ENCODE measurements at places on chromosomes 7 and 10.

DNA sequence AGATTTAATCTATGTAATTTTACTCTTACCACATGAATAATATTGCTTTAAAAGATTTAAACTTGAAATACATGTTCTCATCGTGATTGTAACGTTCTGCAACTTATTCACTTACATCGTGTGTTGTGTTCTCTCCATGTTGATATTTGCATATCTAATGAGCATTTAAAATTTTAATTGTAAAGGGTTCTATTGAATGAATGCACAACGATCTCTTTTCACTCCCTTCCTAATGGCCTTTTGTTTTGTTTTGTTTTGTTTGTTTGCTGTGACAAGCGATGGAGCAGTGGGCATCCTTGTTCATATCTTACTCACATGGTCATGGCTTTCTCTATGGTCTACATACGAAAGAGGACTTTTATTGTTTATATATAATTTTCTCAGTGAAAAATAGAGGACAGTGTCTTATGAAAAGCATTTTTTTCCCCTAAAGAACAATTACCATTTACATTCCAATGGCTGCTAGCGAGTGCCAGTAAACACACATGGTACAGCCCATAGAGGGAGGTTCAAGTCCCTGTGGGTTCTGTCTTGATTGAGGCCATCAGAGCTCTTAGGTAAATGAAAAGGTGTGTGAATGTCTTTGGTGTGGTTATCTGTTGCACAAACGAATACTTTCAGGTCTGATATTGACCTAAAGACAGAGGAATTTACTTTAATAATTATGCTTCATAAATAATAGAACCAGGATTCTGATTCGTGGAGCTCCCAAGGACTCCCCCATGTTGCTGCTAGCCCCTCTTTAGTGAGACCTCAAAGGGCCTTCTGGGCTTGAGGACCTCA is 32.4 kb downstream of the BTBD16 start:
- DNase-seq, result no peak

DNA sequence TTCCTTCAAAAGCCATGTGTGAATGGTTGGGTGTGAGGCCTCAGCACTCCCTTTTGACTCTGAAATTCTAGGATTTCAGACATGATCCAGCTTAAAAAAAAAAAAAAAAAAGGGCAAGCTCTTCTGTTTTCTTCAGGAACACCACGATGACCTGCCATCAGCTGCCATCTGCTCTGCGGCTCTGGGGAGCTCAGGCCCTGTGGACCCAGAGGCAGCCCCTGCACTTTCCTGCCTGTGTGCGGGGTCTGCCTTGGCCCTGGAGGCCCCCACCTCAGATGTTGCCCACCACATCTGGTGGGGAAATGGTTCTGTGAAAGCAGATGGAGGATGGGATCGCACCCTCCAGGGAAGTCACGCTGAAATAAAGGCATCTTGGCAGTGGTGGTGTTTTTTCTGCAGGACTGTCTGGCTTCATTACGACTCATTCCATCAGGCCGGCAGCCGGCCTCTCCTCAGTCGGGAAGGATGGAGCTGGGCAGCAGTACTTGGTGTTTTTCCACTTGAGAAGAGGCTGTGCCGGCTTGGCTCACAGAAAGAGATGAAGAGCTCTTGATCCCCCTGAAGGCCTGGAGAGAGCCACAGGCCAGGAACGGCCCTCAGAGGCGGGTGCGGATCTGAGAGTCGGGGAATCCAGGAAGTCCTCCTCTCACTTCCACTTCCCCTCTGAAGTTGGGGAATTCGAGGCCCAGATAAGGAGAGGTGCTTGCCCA is 66.1 kb upstream of the AQP1 start:
- no peak for DNase-seq

DNA sequence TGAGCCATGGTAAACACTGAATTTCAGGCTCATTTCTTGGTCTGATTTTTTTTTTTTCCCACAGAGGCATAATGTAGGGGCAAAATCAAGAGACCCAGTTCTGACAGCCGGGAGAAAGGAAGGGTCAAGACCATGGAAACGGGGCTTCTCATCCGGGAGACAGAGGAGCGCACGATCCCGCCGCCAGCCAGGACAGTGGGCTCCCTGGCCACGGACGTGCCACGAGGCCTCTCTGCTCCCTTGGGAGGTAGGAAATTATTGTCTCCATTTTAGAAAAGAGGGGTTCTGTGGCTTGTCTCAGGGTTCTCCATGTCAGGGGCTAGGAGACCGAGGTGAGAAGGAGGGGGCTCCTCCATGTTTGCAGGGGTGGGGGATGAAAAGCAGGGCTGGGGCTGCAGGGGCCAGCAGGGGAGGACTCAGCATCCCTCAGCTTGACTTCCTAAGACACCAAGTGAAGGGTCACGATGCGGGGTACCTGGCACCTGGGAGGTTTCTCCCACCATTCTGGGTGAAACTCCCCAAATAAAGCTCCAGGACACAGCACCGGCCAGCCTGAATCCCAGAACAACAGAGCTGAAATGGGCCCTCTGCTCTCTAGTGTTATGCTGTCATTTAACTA is 37.6 kb downstream of the PPIF start:
- no peak for DNase-seq

GRCh38 chr7:47502240-47502877 is 79.6 kb downstream of the TNS3 start:
- DNase-seq, result no peak

- no peak for DNase-seq
Observed at GRCh38 chr7:22402250-22402649, 45.3 kb upstream of the RAPGEF5 start.

- peak; percentile 27 for DNase-seq
Observed at GRCh38 chr10:71285180-71285545, 33.9 kb upstream of the SLC29A3 start.

DNA sequence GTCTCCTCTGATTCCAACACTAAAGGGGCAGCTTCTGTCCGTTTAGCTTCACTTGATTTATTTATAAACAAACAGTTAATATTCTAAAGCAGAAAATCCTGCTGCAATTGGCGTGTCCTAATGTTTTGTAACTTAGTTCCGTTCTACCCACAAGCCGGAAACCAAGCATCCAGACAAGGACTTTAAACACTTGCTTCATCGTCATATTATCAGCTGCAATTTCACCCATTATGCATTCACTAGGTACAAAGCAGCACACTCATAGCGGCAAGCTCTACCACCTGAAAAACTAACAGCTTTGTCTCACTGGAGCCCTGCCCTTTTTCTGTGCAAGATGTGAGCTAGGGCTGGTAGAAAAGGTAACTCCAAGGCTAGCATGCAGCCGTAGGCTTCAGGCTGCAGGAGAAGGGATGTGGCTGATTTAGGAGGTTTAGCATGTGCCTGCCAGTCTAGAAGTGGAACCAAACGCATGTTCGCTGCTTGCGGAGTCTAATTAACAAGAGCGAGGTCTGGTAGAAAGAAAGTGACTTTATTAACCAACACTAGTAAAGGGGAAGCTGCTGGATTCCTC is 43.7 kb upstream of the BPGM start:
- no peak for DNase-seq

DNA sequence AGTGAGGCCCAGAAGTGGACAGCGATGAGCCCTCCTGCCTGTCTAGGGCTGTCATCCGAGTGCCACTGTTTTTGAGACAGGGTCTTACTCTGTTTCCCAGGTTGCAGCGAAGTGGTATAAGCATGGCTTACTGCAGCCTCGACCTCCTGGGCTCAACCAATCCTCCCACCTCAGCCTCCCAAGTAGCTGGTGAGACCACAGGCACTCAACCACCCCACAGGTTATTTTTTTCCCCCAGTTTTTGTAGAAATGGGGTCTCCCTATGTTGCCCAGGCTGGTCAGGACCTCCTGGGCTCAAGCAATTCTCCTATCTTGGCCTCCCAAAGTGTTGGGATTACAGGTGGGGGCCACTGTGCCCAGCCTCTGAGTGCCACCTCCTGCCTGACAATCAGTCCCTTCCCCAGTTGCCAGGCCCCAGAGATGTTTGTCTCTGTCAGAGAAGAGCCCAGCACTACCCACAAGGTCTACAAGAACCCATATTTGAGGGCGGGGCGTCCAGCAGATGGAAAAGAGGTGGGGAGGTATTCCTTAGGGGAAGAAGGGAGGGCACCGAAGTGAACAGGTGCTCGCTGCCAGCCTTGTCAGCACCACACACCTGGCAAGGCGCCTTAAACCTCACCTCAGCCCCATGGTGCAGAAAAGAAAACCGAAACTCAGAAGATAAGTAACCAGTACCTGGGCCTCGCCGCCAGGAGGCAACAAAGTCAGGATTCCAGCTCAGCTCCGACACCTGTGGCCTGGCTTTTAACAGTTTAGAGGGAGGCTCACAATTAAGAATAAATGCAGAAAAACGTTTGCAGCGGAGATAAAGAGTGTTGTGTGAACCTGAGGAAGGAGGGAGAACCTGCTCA is 77.4 kb upstream of the ANLN start:
- DNase-seq, result peak; percentile 22

GRCh38 chr7:154886591-154886990 is 116.3 kb downstream of the PAXIP1 start:
- DNase-seq, result no peak

DNA sequence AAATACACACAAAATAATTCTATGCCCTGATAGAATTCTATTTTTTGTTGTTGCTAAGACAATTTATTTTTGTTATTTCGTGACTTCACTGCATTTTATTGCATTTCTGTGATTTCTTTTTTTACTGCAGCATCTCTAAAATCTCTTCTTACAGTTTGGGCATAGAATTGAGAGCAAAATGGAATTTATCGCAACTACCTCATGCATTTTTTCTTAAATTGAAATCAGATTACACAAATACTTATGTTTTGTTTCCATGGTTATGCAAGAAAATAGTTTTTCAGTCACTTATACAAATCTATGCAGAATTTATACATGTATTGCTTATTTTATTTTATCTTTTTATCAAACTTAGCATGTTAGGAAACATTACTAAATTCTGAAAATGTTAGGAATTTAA is 781.8 kb upstream of the LRRTM3 start:
- DNase-seq, result no peak

DNA sequence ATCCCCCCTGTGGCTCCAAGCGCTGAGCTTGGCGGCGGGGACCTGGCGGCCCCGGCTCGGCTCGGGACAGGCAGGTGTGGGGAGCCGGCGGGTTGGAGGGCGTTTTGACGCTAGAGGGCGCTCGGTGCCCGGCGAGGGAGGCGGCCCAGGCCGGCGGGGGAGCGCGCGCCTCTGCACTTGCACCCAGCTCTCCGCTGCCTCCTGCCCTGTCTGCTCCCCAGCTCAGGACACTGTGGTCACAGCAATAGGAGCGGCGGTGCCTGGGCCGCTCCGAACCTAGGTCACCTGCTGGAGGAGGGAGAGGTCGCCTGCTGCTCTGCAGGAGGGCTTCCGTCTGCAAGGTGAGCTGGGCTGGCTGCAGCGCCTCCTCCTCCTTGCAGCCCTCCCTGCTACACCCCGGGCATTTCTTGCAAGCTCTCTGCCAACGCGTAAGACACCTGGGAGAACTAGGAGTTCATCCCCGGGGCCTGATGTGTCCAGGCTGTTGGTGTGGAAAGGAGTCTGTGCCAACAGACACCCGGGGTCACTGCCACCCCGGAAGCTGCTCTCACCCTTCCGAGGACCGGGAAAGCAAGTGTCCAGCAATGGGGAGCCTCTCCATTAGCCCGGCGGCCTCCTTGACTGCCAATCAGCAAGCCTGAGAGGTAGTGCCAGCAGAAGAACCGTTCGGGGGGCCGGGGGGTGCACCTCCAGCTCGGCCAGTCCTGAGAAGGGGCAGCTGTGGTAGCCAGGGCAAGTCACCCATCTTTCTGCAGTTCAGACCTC is 620.4 kb downstream of the GALNT17 start:
- DNase-seq, result peak; percentile 21

DNA sequence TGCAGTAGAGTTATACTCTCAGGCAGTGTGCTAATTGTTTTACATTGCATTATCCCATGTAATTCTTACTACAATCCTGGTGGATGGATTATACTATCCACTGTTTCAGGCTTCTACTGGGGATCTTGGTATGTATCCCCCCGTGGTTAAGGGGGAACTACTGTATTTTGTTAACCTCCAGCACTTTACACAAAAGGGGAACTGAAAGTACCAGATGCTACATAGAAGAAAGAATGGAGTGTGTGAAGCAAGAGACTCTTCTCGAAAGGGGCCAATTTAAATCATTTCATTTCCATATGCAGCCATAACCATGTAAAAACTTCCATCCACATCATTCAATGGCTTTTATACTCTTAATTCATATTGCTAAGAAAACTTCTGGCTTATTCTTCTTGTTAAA is 69.4 kb downstream of the C1GALT1 start:
- DNase-seq, result no peak

DNA sequence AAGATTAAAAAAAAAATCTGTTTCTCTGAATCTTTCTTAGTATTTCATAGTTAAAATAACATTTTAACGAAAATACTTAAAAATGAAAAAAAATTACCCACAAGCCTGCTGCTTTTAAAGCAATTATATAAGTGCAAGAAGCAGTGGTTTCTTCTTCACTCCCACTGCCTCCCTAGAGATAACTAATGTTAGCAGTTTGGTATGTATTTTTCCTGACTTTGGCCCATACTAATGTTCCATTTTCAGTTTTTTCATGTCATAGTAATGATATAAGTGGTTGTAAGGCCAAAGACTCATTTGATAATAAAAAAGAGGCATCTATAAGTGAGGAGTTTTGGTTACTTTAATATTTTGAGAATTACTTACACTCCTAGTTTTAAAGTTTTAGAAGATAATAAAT is 24.3 kb upstream of the LAMB1 start:
- no peak for DNase-seq

- no peak for DNase-seq
Observed at GRCh38 chr10:119917777-119918176, 25.2 kb downstream of the SEC23IP start.

DNA sequence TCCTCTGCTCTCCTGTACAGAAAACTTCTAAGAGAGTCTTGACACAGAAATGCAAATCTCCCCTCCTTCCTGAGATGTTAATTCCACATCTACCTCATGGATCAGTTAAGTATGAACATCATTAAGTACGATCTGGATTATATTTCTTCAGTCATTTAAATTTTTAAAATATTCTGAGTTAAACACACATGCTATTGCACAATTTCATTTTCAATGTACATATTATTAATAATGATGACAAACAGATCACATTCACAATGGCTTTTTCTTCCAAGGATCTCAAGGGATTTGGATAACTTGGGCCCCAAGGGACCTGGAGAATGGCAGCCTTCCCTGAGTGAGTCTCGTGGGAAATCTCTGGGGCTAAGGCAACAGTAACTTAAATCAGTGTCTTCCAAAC is 16.2 kb downstream of the BEND7 start:
- no peak for DNase-seq

- no peak for DNase-seq
Observed at GRCh38 chr7:29405891-29406290, 157.7 kb upstream of the PRR15 start.

GRCh38 chr10:113178771-113179170 is 228.7 kb downstream of the TCF7L2 start:
- DNase-seq, result no peak

DNA sequence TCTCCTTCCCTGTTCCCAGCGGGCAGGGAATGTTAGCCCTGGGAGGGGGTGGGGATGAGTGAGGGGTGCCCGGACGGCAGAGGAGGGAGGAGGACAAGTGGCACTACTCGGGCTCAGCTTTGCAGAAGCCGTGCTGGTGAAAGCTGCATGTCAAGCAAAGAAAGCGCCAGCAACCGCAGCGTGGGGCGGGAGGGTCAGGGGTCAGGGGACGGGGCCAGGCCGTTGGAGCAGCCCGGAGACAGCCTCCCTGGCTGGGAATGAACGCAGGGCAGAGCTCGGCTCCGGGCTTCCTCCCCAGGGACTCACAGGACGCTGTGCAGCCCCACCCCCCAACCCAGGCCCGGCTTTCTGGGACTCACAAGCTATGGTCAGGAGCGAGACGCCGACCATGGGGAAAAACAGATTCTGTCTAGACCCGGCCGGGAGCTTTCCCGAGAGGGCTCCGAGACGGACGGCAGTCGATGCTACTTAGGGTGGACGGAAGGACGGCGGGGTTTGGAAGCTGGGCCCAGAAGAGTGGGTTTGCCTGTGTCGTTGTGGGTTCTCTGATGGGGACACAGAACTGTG is 113.4 kb downstream of the VIPR2 start:
- no peak for DNase-seq

GRCh38 chr10:63313066-63313717 is 152.6 kb downstream of the JMJD1C start:
- DNase-seq, result no peak

All from stimulated activated CD4-positive, alpha-beta T cell treated with anti-CD3 and anti-CD28 coated beads, Interleukin-4, amount 100 ng/mL, for 1 hour (primary cell).